Sigmoid colon (tissue), 7 donors: ENCODE measurements at places on chromosomes 13 and 19. TPM values are rescaled to one million over a fixed set of nuclear protein-coding genes. Genes with fewer than 3 reads are reported as not detected.

Gene SIGLEC5
- polyA plus RNA-seq, result not detected

Gene ZNF675
- polyA plus RNA-seq, result 7.0 TPM

Gene ZNF564
- polyA plus RNA-seq, result 7.4 TPM

Gene ZNF714
- 0.23 TPM for polyA plus RNA-seq

Gene PSPN
- polyA plus RNA-seq, result 0.60 TPM

Gene RAB8A
- 79.4 TPM for polyA plus RNA-seq

Gene GRIN2D
- polyA plus RNA-seq, result 0.26 TPM

Gene SLITRK6
- under 0.01 TPM for polyA plus RNA-seq

Gene TMEM238
- 0.92 TPM for polyA plus RNA-seq

Gene NLRP11
- 0.04 TPM for polyA plus RNA-seq

Gene TMEM38A
- polyA plus RNA-seq, result 2.3 TPM

DNA sequence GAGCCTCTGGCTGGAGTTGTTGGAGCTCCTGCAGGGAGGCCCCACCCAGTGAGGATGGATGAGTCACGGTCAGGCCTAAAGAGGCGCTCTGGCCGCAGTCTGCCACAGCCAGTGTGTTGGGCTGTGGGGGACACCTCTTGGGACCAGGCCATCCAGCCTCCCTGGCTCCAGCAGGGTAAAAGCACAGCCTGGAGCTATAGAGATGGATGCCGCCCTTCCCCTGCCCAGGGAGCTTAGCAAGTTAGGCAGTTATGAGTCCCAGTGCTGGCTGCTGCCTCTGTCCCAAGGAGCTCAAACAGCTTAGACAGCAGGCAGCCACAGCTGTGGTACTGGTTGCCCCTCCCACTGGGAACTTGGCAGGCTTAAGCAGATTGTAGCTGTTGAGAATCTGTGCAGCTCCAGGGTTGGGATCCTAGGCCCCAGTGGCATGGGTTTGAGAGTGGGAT is 100.9 kb downstream of the NDFIP2 start:
- no peak for DNase-seq

DNA sequence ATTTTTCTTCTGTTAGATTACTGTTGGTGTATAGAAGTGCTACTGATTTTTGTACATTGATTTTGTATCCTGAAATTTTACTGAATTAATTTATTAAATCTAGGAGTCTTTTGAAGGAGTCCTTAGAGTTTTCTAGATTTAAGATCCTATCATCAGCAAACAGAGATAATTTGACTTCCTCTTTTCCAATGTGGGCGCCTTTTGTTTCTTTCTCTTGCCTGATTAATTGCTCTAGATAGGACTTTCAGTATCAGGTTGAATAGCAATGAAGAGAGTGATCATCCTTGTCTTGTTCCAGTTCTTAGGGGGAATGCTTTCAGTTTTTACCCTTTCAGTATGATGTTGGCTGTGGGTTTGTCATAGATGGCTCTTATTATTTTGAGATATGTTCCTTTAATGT is 5.6 kb upstream of the CD33 start:
- DNase-seq, result no peak

GRCh38 chr13:31322026-31322425 is 122.3 kb downstream of the B3GLCT start:
- no peak for DNase-seq

DNA sequence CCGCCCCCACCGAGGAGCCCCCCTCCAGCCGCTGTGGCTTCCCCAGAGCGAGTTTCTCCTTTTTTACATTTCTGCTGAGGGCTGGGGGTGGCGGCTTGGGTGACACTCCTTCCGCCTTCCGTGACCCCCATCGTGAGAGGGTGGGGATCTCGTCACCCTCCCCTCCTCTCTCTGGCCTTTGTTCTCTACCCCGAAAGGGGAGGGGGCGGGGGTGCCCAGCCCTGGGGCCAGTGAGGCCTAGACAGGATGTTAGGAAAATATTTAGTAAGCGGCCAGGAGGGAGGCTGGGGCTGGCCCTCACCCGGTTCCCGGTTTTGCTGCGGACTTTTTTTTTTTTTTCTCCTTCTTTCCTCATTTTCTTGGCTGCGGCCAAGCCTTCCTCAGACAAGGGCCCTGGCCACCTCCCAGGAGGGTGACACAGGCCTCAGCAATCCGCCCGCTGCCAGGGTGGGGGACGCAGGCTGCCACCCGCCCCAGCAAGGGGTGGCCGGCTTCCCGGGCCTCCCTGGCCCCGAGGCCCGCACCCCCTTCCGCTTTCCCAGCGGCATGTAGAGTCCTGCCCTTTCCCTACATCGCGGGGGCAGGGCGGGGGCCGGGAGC is 3.9 kb downstream of the MIDN start:
- DNase-seq, result peak; percentile 98

- DNase-seq, result no peak
These were observed 26.9 kb upstream of the ZNF83 start for GRCh38 chr19:52665027-52665426.

GRCh38 chr13:49481788-49482187 is 14.0 kb upstream of the PHF11 start:
- no peak for DNase-seq

DNA sequence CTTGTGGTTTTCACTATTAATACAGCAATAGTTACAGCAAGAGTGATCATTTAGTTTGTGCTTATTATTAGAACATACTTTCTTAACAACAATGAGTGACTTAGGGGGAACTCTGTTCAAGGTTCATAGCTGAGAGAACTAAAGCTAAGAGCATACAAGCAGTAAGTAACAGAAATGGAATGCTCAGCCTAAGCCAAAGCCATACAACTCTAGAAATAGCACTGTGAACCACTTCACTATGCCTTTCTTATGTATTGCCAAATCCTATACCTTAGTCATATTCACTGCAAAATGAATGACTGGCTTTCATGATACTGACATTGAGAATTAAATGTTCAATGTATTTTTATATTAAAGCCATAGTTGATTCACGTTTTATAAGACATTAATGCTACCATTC is 599.7 kb upstream of the SLITRK1 start:
- DNase-seq, result no peak

GRCh38 chr13:94063848-94064247 is 415.6 kb downstream of the DCT start:
- DNase-seq, result no peak

GRCh38 chr19:3478409-3479176 is 1.7 kb downstream of the SMIM24 start:
- DNase-seq, result no peak

DNA sequence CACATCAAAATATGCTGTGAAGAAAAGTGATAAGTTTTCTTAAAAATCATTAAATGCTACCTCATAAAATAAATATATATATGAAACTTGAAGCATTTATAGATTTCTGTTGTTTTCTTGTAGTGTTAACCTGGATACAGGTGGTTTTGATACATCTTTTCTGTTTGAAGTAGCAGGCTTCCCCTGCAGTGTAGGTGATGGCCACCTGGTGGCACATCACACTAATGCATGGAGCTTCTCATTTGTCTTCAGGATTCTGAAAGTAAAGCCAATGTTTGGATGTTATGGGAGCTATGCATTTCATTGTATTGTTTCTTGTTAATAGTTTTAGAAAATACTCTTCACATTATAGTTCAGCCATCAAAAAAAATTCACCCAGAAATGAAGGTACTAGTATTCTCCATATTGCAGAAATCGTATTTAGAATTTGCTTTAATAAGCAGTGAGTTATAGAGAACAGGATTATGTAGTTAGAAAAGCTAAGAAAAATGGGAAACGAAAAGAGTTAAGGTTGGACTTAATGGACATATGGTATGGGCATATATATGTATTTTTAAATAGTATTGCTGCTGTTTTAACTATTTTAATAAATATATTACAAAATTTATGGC is 18.7 kb downstream of the GPR180 start:
- no peak for DNase-seq

DNA sequence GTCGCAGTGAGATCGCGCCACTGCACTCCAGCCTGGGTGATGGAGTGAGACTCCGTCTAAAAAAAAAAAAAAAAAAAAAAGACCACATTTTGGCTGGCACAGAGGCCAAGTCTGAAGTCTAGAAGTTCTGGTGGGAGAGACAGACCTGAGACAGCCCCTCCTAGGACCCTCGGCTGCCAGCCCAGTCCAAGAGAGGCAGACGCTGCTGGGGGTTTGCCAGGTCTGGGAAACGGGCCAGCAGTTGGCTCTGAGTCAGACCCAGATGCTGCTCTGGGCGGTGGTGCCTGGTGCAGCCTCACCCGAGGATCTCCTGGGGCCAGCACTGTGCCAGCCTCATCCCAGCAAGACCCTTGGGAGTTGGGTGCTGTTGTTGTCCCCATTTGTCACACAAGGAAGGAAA is 5.8 kb downstream of the FCHO1 start:
- peak; percentile 87 for DNase-seq

- no peak for DNase-seq
These were observed 135.0 kb downstream of the TM9SF2 start for GRCh38 chr13:99636306-99636705.

- no peak for DNase-seq
These were observed 18.1 kb upstream of the ZFP82 start for GRCh38 chr19:36436531-36436930.

DNA sequence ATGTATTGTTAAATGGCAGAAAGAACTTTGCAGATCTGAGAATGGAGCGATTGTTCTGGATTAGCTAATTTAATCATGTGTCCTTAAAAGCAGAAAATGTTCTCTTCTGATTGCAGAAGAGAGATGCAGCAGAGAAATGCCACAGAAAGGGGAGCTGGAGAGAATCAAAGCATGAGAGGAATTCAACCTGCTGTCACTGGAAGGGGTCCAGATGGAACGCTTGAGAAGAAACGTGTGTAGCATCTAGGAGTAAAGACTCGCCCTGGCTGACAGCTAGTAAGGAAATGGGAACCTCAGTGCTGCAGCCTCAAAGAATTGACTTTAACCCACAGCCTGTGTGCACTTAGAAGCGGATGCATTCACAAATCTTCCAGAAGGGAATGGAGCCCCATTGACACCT is 502.8 kb downstream of the KLF12 start:
- DNase-seq, result no peak

DNA sequence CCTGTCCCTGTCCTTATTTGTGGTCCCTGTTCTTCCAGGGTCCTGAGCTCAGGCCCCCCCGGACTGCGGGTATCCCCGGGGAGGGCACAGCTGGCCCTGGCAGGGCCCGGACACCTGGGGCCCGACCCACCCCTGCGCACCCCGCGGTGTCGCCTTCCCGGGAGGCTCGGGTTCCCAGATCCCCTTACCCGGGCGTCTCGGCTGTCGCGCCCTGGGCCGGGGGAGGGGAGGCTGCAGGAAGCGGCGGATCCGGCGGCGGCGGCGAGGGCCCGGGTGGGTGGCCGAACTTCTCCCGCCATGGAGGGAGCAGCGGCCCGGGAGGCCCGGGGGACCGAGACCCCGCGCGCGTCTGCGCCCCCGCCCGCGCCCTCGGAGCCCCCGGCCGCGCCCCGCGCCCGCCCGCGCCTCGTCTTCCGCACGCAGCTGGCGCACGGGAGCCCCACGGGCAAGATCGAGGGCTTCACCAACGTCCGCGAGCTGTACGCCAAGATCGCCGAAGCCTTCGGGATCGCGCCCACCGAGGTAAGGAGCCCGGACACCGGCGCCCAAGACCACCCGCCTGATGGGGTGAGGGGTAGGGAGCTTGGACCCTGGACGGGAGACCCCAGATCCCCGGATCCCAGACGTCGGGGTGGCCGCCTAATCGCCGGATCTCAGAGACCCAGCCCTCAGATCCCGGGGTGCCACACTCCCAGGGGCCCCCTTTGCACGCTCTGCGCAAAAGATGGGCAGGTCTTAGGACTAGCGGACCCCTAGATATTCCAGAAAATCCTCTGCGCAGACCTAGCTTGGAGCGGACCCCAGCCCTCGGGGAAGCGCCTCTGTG is at the start of gene GIPC3:
Gene GIPC3, plus strand, starts transcription at position 178 of the 826 bp plus-strand sequence. Its CDS starts 120 bp downstream, at position 298.
- DNase-seq, result no peak

DNA sequence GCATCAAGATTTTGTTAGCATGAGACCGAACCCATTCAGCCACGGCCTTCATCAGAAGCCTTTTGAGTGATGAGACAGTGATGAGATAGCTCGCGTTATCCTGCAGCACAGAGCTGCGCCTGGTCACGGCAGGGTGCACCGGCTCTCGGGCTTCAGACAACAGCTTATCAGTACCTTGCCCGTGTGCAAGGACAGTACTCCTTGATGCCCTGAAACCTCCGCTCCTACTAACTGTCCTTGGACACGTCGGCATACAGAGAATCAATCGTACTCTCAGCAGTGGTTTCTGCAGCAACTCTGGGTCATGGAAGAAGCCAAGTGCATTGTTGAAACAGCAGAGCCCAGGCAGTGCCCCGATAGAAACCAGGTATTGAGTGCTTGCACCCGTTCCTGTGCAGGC is 40.7 kb downstream of the IRS2 start:
- DNase-seq, result no peak

GRCh38 chr13:69681722-69682121 is 425.9 kb upstream of the ATXN8OS start:
- no peak for DNase-seq

GRCh38 chr19:48858984-48859710 is 9.3 kb downstream of the PLEKHA4 start:
- DNase-seq, result no peak

GRCh38 chr19:14901675-14902260 is 15.8 kb upstream of the OR7A17 start:
- no peak for DNase-seq

DNA sequence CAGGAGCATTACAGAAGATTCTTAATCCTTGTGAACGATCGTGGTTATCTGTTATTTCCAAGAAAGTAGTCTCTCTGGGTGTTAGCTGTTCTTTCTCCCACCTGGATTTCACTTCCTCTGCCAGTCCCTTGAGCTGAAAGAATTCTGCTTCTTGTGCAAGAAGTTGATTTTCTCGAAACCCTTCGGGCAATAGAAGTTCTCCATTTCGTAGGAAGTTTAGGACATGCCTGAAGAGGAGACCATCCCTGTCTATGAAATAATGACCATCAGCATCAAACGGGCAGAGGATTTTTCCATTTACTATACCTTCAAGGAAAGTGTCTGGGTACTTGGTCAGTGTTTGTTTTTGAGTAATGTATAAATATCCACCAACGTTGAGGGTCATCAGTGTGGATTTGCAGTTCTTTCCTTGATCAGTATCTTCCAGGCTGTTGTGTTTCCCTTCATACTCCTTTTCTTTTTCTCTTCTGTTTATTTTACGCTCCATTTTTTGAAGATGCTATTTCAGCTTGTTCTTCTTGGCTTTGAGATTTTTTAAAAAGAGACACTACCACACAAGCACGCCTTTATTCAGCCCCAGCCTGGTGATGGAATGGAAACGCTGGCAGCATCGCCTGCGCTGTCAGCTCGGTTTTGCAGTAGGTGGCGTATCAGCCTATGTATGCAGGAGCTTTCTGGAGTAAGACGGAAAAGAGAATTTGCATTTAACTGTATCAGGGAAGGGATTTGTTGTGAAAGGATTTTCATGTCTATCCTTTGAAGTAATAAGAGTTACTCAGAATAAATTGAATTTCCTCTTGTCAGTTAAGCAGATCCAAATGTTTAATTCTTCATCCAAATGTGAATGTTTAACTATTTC is 6.5 kb downstream of the KCTD4 start:
- peak; percentile 81 for DNase-seq

DNA sequence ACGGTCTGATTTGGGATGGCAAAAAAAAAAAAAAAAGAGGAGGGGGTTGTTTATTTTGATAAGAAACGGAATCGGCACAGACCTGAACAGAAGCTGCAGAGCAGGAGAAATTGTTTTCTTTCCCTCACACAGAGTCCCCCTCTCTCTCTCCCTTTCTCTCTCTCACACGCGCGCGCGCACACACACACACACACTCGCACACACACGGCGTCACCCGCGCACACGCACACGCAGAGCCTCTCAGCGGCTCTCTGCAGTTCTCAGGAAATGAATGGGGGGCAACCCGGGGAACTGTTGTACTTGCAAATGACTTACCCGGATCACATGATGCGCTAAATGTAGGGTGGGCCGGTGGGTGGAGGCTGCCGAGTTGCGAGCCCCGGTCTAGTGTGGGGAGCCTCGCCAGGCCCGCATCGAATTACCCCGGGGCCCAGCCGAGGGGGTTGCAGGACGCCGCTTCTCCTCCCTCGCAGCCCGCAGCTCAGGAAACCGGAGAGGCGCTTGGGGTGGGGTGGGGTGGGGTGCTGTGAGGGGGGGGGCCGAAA is 475 bp downstream of the KLF12 start:
- DNase-seq, result peak; percentile 95
